ENCODE measurements at places on chromosomes 2 and 18.

GRCh38 chr2:64402876-64403275 is 51.1 kb upstream of the LGALSL start:
- no peak for DNase-seq

DNA sequence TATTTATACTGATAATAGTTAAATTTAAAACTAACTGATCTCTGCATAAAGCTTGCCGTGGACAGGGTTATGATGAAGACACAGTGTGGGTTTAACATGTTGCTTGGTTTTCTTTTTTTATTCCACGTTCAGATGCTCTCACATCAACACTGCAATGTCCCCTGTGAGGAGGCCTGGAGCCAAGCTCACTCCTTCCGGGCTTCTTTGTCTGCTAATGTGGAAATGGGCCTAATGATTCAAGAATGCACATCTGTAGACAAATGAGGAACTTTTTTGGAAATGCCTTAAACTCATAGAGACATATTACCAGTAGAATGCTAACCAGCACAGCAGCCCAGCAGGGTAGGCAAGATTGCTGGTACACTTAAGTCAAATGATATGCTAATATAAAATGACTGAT is 208.0 kb downstream of the GALR1 start:
- DNase-seq: no peak

DNA sequence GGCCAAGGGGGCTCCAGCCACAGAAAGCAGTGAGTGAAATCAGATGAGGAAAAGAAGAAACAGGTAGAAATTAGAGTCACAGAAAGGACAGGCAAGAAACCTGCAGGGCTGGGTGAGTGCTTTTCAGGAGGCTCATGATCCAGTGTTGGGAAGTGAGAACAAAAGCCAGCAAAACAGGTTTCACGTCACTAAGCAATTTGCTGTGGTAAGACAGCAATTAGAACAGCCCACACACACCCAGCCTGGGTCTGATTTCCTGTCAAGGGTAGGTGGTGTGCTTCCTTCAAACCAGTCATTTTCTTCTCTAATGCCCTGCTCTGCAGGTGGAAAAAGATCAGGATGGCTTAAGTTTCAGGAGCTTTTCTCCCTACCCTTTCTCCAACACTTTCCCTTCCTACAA is 52.9 kb upstream of the XDH start:
- no peak for DNase-seq

DNA sequence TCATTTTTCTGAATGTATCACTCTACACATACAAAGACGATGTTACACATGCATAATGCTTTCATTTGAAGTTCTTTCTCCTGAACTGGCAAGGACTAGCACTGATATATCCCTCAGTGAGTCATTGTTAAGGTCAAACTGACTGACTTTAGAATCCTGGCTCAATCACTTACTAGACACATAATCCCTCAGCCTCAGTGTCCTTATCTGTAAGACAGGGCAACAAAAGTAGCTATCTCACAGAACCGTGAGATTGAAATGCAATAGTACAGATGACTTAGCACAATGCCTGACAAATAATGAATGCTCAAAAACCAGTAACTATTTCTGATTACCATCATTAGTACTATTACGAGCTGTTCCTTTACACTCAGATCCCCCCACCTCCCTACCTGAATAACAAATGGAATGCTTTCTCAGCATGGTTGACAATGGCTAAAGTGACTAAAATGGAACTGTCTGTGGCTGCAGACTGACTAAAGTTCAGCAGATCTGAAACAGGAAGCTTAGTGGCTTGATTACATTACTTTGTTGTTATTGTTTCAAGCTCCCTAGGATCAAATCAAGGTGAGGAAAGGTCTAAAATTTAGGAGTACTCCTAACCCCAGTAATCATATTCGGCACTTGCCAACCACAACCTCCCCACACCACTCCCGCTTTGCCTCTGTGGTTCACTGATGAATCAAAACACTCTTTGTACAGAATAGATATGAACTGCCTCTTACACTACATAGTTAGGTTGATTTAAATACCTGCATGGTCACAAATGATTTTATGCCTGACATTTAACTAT is 35.8 kb upstream of the CACNB4 start:
- peak; percentile 37 for DNase-seq

DNA sequence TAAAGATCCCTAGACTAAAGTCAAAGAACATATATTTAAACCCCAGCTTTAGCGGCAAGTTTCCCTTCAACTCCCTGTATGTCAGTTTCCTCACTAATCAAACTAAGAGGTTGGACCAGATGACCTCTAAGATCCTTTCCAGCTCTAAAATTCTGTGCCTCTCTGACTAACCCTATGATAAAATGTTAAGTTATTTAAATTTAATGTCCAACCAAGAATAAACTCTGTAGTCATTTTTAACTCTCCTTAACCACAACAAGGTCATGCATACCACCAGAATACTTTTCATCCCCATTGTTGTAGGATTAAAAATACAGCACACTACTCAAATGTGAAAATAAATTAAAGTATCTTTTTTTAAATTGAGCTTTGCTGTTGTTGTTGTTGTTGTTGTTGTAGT is 5.2 kb upstream of the PDE1A start:
- DNase-seq: no peak

- DNase-seq: no peak
Measured at GRCh38 chr2:20533993-20534622, 87.2 kb downstream of the RHOB start.

DNA sequence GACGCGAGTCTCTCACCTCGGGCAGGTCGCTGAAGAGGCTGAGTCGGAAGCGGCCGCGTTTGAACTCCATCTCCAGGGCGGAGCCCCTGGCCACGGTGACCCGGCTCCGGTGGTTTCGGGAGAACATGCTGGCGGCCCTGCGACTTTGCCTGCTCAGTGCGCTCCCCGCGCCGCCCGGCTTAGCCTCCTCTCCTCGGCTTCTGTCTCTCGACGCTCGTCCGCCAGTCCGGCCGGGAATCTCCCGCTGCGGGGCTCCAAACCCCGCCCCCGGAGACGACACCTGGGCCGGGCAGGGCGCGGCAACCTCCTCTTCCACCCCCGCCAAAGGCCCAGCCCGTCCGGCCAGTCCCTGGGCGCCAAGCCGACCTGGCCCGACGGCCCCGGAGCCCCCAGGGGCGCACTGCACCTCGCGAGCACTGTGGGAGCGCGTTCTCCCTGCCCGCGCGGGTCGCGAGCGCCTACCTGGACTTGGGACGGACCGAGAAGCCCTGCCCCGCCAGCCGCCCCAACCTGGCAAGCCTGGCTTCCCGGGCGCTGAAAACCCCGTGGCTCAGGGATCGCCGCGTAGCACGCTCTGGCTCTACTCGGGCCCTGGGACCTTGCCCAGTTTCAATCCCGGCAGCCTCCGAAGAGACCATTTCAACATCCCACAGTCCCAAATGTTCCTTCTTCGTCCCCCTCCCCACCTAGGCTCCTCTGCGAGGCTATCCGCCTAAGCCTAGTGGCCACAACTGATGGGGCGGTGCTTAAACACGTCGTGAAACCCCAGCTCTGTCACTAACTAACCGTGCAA is at the start of gene RTKN:
Gene RTKN, minus strand, starts transcription at position 248 of the 793 bp plus-strand sequence. Its CDS starts 121 bp downstream, at position 127.
- DNase-seq: peak; percentile 37

DNA sequence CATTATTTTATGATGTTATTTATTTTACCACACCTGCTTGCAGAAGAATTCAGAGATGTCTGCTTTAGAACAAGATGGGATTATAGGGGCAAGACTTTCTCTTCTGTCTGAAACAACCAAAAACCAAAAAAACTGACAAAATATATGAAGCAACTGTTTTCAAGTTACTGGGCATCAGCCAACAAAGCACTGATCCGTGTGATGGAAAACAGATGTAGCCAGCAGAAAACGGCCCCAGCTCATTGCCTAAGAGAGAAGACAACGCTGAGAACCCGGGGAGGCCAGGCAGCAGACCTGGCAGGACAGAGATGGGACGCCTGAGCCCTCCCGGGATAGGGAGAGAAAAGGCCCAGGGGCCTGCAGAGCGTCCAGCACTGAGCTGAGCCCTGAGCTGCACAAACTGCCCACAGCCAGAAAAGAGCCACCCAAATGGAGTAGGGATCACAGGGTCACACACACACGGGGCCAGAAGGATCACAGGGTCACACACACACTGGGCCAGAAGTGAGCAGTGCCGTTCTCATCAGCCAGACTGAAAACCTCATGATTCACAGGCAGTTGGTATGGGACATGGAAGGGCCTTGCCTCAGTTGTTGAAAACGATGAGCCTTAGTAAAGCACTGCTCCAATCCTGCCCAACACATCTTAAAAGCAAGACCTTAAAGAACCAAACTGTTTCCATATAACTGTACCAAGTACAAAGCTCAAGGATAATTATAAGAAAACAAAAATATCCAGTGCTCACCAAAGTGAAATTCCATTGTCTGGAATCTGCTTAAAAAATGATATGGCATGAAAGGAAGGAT is 12.1 kb downstream of the PXDN start:
- no peak for DNase-seq

DNA sequence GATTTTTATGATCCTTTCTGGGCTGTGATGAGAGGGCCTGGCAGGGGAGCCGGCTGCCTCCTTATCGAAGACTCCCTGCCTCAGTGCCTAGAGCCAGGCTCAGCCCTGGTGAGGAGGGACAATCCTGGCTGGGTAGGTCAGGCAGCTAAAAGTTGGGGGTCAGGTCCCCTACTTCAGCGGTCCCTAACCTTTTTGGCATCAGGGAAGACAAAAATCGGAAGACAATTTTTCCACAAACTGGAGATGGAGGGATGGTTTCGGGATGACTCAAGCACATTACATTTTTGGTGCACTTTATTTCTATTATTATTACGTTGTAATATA is 53.1 kb downstream of the HS1BP3 start:
- no peak for DNase-seq

- DNase-seq: no peak
Measured at GRCh38 chr18:25621682-25622081, 269.7 kb upstream of the ZNF521 start.

DNA sequence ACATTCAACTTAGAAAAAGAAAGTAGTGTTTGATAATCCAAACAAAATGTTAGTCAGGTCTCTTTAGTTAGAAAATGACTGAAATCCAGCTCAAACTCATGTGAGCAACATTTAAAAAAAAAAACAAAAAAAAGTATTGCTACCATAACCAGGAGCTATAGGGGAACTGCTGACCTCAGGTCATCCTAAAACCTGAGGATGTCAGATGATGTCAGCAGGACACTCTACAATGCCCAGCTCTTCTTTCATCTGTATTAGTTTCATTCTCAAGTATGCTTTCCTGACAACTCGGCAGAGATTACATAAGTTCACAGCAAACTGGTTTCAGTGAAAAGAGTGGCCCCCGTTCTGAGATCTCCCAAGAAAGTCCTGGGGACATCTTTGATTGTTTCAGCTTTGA is 4.2 kb upstream of the ESCO1 start:
- DNase-seq: peak; percentile 58

DNA sequence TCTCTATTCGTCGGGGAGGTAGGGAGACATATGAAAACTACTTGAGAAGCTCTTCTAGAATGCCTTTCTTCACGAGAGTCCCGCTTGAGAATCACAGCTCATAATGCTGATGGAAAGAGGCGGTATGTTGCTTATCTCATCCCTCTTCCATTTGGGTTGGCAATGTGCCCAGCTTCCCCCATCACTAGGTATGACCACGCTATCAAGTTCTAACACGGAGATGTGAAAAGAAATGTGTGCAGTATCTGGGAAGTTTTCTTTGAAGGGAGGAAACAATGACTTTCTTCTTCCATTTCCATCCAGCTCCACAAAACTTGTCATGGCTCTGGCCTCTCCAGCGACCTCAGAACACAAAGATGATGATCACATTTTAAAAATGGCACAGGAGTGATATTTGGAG is 742.4 kb downstream of the DCDC2C start:
- no peak for DNase-seq

- no peak for DNase-seq
Measured at GRCh38 chr18:6086731-6087130, 191.4 kb upstream of the TMEM200C start.

GRCh38 chr18:34970106-34970505 is 71.1 kb upstream of the MAPRE2 start:
- no peak for DNase-seq

DNA sequence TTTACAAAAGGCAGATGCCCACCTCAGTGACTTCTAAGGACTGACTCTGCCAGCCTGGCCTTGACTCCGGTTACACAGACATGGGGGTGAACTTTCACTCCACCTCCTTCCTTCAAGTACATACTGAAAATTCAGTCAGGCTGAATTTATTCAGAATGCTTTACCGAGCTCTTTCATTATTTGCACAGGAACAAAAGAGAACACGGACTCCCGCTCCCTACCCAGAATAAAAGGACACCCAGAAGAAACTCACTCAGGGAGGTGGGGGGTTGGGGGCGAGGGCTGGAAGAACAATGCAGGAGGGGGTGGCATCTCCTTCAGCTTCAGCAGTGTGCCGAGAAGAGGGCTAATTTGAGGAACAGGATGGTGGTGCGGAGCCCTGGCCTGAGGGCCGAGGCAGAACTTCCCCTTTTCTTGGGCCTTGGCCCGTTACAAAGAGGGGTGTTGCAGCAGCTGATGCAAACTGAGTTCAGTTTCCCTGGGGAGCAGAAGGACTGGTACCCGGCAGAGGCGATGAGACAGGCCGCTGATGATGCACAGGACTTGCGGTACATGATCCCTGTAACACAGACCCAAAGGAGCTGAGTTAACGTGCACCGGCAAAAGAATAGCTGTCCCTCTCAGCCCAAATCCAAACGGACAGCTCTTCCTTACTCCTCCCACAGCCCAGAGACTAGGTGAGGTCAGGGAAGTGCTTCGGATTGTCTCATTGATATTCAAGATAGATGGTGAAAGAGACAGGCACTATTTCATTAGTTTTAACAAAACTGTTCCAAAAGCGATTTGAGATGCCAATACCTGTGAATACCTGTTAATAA is 24.1 kb downstream of the LYPD1 start:
- DNase-seq: no peak

DNA sequence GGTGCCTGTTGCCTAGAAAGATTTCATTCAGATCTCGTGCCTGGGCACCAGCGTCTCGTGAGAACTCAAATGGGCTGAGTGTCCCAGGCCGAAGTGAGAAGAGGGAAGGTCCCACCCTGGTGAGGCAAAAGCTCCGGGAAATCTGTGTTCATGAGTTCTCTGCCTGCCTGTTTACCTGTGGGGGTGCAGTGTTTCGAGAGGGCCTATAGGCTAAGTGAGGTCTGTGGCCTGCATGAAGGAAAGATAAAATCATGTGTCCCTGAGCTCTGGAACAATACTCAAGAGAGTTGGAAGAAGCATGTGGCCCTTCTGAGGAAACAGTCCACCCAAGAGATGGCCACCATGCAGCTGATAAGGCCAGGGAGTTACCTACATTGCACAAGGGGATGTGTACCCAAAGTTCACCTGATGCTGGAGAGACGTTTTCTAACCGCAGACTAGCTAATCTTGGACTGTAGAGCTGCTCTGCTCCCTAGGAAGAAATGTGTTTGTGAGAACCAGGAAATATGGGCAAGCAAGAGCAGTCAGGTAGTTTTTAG is 63.5 kb upstream of the ST3GAL5 start:
- DNase-seq: no peak

GRCh38 chr2:129699781-129700573 is 279.5 kb upstream of the RAB6C start:
- DNase-seq: no peak

DNA sequence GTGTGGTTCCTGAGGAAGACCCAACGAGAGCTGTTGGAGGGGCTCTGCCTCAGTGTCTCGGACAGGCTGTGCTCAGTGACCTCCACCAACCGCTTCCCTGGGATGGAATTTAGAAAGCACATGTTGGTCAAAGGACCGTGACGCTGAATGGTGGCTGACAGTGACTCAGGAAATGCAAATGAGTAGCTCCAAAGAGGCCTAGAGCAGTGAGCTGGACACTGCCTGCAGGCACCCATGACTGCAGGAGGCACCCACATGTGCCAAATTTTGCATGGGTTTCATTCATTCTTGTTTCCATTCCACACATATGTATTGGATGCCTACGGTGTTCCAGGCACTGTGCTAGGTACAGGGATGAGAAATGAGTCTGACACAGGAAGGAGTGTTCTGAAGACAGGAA is 46.4 kb downstream of the ACKR3 start:
- no peak for DNase-seq
